ENCODE measurements at places on chromosomes 3 and 15.

GRCh38 chr3:43001094-43001553 is 22.0 kb downstream of the GASK1A start:
- no peak for DNase-seq

DNA sequence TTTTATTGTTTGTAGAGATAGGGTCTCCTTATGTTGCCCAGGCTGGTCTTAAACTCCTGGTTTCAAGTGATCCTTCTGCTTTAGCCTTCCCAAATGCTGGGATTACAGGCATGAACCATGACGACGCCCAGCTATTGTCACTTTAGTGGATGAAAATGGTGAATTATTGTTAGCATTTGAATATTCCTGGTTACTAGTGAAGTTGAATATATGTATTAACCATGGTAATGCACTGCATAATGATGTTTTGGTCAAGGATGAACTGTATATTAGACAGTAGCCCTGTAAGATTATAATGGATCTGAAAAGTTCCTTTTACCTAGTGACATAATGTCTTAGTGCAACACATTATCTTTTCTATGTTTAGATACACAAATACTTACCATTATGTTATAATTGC is 50.4 kb upstream of the KCNAB1 start:
- no peak for DNase-seq

DNA sequence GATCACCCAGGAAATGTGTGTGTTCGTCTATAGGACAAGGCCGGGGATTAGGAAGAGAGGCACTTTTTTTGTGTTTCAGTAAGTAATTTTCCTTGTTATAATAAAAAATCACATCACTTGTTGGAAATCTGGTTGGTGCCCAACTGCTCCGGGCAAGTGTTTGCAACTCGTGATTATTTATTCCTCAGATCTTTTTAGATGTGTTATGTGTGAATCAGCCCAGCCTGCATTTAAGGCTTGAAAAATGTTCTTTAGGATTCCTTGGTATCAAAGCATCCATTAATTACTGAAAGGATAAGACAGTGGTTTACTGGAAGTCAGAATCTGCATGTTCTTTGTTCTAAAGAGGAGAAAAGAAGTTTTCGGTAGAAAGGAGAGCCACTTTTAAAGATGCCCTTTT is 345.6 kb downstream of the FEZF2 start:
- no peak for DNase-seq

- no peak for DNase-seq
Observed at GRCh38 chr15:77426871-77427270, 6.2 kb downstream of the HMG20A start.

DNA sequence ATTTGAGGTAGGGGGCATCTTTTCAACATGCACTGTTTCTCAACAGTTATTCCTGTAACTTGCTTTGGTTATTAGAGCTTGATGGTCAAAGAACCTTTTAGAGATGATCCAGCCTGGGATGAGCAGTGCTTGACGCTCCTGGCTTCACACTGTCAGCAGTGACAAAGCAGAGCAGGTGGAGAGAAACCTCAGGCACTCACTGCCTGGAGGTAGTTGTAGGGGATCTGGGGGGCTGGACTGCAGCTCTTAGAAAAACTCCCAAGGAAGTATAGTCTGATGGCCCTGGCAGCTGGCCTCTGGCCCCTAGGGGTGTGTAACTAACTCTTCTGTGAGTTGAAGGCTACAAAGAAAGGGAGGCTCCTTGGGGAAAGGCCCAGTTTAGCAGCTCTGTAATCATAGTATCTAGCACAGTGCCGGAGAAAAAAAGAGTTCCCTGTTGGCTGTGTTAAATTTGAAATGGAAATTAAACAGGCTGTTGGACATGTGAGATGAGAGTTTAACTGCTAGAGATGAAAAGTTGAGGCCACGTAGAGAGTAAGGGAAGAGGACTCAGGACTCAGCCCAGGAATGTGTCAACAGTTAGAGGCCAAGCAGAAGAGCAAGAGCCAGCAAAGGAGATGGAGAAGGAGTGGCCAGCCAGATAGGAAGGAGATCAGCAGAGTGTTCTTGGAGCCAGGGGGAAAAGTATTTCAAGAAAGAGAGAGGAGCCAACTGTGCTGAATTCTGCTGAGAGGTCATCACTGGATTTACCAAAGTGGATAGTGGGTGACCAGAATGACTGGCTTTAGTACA is 14.2 kb downstream of the OXNAD1 start:
- DNase-seq = no peak

DNA sequence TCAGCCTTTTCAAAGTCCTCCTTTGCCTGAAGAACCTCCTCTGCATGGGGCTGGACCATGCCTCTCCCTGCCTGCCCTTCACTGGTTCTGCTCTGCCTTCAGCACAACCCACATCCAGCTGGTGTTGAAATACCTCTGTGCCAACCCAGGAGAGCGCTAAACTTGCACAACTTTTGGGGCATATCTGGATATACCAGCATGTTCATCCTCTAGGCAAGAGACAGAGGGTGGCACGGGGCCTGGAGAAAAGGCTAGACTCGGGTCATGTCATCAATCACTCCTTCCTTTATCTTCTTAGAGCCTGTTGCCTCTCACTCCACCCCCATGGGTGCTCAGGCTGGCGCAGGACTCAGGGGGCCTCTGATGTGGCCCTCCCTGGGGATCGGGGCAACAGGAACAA is 4.8 kb downstream of the SEMA4B start:
- no peak for DNase-seq

GRCh38 chr3:188003188-188004171 is 150.5 kb upstream of the LPP start:
- DNase-seq = no peak

DNA sequence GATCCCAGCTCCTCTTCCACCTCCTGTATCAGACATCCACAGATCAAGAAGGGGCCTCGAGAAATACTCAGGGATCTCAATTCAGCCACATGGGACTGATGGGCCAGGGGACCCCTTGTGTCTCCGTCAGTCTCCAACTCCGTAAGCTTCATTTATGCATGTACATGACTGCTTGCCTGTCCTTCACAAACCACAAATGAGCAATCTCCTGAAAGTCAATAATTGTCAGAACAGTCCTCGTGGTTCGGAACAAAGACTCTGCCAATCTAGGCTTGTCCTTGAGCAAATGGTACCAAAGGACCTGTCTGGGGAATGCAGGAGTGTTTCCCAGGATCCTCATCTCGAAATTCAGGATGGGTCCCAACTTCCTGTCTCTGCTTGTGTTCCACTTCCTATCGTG is 20.8 kb downstream of the SLC12A8 start:
- DNase-seq = no peak

GRCh38 chr3:37308247-37308646 is 133.9 kb upstream of the LRRFIP2 start:
- no peak for DNase-seq

- no peak for DNase-seq
Observed at GRCh38 chr3:143311096-143311495, 191.5 kb downstream of the CHST2 start.

DNA sequence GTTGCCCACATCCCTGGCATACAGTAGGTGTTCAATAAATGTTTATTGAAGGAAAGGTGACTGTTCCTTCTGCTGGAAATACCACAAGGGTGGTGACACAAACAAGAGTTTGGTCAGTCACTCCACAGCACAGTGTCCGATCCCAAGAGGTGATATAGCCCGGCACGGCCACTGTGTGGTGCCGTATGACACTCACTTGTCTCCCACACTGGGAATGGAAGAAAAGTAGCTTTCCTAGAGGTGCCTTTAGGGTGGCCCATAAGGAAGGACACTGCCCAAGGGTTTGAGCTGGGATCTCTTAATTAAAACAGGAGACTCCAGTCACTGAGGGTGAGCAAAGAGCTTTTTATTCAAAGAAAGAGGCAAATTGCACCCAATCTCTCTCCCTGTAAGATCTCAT is 40.5 kb downstream of the TGM4 start:
- no peak for DNase-seq

DNA sequence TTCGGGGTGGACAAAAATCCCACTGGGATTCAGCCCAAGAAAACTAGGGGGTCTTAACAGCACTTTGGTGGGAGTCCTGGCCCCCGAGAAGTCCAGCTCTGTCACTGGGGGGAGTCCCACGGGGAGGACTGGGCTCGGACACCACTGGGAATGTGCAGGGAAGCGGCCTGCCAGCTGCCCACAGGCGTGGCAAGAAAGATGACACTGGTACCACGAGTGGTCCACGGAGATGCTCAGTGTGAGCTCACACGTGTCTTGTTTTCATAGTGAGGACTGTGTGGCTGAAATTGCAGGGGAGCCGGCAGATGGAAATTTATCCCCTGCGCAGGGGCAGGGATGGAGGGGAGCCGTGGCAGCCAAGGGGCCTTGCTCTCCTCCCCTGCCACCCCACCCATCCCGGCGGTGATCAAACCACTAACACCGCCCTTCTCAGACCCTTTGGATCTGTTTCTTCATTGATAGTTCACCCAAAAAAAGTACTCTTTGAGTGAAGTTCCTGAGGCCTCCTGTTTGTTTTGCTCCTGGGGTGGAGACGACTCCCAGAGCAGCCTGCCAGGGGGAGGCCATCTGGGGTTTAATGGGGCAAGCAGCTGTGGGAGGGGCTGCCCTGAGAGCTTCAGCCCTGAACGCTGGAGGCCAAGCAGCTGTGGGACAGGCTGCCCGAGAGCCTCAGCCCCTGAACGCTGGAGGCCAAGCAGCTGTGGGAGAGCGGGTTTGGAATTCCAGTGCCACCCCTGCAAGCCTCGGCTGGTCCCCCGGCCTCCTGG is 130.9 kb downstream of the LRRK1 start:
- no peak for DNase-seq

DNA sequence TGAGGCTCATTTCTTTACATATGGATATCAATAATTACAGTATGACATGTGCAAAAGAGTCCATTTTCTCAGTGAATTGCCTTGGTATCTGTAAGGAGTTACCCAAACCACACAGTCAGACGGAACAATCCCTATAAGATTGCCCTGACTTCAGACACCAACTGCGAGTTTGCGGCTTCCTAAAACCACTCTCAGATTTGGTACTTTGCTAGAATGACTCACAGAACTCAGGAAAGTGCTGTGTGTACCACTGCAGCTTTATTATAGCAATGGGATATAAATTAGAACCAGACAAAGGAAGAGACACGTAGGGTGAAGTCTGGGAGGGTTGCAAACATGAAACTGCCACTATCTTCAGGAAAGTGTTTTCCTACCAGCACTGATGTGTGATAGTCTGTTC is 45.8 kb upstream of the ATP13A3 start:
- DNase-seq = peak; percentile 7

DNA sequence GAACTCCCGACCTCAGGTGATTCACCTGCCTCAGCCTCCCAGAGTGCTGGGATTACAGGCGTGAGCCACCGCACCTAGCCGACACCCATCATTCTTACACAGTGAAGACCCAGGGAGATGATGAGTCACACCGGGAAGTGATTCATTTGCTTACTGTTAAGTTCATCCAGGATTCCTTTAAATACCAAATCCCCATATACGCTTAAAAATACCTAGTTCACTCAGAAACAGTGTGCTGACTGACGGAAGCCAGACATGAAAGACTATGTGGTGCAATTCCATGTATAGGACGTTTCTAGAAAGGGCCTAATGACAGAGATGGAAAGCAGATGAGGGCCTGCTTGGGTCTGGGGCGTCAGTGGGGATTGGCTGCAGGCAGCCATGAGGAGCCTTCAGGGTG is 75.2 kb downstream of the APBA2 start:
- no peak for DNase-seq

DNA sequence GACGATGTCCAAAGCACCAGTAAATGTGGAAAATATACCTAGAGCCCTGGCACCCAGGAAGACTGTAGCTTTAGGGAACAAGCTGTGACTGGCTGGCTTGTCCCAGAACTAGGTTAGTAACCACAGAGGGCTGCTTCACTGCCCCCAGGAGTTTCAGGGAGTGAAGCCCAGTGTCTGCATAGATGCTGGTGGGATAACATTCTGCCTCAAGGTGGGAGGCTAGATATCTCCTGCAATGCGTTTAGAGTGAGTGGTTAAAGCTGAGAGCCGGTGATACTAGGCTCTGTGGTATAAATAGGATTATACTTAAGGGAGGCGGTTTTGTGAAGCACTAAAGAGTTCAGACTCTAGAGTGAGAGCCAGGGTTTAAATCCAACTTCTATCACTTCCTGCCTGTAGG is 11.7 kb upstream of the CP start:
- DNase-seq = no peak

- no peak for DNase-seq
Observed at GRCh38 chr3:64184621-64185020, 40.6 kb downstream of the PRICKLE2 start.

- no peak for DNase-seq
Observed at GRCh38 chr3:150140614-150141321, 170.1 kb upstream of the PFN2 start.

- DNase-seq = no peak
Observed at GRCh38 chr3:196049653-196050052, 32.2 kb downstream of the TFRC start.

DNA sequence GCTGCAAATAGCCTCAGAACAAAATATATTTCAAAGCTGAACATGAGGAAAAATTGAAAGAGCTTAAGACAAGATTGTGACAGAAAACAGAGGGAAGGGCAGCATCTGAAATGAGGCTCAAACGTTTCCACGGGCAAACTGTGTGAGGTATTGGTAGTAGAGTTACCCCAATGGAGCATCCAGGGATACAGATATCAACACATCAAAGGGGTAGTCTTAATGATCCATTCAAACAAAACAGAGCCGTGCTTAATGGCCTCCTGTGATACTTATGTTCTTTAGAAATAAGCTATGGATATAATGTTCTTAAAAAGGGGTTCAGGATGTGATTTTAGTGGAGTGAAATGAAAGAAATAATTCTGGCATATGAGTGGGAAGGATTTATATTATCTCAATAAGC is 430.3 kb upstream of the PDZRN3 start:
- DNase-seq = no peak

GRCh38 chr3:62604298-62604697 is 230.9 kb upstream of the FEZF2 start:
- DNase-seq = no peak

DNA sequence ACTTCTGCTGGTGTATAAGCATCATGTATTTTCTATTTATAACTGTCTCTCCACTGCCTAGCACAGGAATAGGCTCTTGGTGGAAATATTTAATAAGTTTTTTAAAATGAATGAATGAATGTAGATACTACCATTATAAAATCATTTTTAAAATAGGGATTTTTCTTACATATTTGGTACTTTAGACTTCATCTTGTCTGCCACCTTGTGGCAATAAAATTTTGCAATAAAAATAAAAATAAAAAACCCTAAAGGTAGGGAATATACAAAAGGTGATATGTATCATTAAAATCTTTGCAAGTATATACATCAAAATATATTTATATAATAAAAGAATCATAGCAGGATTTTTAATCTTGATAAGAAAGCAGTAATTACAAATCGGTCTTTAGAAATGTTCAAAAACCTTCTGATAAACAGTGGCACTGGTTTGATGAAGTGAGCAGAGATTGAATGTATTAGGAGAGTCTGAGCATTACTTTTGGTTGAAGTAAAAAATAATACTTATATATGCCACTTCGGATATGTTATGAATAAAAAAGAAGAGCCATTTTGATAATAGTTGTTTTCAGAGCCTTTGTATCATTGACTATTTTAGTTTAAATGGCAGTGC is 95.2 kb downstream of the SPATA16 start:
- DNase-seq = no peak

DNA sequence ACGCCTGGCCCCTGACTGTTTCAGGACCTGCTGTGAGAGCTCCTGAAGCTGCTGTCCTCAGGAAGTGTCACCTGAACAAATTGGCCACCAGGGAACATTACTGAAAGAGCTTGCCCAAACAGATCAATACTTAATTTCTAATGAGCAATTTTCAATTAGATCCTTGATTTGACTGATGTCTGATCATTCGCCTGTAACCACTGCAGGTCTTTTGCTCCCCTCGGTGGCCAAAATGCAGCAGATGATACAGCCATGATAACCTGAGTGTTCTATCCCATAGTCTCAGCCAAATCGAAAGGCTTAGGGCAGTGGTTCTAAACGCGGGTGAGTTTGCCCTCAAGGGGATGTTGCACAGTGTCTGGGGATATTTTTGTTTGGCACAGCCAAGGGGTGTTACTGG is 57.6 kb upstream of the MEX3B start:
- DNase-seq = no peak

Data from activated CD4-positive, alpha-beta T cell treated with anti-CD3 and anti-CD28 coated beads, Interleukin-2, Interleukin-4, amounts not matched to agents 100 ng/mL and 50 ng/mL, durations not matched to agents 16 hours and 8 hours (primary cell).